ENCODE measurements at places on chromosomes 11 and 22.
A peak's percentile ranks its signal among the peaks of the same experiment; 100 is the strongest.

- H3K36me3 ChIP-seq: no peaks in the 10 kb centered on the region
- DNase-seq: no peak
- no peak overlapping the region for H3K27ac ChIP-seq
Measured at GRCh38 chr22:19873960-19874306, 19.3 kb upstream of the GNB1L start.

GRCh38 chr11:75269896-75270295, 29.3 kb downstream of the TPBGL start:
- H3K27ac ChIP-seq: no peak overlapping the region
- peaks cover 47% of the 10 kb centered on the region for H3K36me3 ChIP-seq
- H3K4me1 ChIP-seq: no peaks in the 10 kb centered on the region
- H3K27me3 ChIP-seq: no peaks in the 10 kb centered on the region
- DNase-seq: no peak

- no peaks in the 10 kb centered on the region for H3K36me3 ChIP-seq
- no peak for DNase-seq
- H3K27me3 ChIP-seq: peaks cover 17% of the 10 kb centered on the region
- no peak overlapping the region for H3K4me3 ChIP-seq
- no peaks in the 10 kb centered on the region for H3K4me1 ChIP-seq
Measured at GRCh38 chr11:45365961-45366618, 79.9 kb upstream of the SYT13 start.

DNA sequence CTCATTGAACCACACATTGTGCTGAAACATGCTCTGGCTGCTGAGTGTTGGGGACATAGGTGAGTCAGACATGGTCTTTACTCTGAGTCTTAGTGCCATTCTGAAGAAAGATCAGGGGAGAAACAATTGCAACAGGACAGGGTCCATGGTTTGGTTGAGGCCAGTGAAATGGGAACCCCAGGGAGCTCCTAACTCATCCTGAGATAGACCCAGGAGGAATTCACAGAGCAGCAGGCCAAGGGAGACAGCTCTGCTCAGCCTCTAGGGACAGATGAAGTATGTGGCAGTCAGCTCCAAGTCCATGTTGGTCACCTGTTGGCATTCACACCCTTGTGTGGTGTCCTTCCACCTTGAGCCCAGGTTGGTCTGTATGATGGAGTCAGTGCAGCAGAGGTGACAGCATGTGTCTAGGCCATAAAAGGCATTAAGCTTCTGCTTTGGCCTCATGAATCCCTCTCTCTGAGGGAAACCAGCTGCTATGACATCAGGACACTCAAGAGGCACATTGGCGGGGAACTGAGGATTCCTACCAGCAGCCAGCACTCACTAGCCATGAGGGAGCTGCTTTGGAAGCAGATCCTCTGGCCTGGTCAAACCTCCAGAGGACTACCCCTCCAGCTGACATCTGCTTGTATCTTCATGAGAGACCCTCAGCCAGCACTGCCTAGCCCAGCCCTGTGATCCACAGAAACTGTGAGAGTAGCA, 50.3 kb upstream of the MYEOV start:
- H3K36me3 ChIP-seq: no peaks in the 10 kb centered on the region
- H3K27me3 ChIP-seq: peaks cover 19% of the 10 kb centered on the region
- no peaks in the 10 kb centered on the region for H3K4me1 ChIP-seq
- no peak overlapping the region for H3K4me3 ChIP-seq
- no peak for DNase-seq

DNA sequence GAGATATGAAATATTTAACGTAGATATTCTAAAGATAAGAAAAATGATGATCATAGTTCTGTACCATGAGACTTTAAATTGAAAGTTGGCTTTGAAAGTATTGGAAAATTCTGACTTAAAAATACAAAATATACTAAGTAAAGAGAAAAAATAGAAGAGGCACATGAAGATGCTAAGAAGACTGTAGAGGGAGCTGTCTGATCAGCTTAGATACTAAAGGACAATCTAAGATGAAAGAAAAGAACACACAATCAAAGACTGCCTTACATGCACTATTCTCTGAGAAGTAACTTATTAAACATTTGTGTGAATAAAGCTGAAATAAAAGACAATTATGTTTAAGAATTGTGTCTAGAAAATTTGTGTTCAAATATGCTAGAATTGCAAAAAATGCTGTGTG, 55.1 kb downstream of the RBMXL2 start:
- no peaks in the 10 kb centered on the region for H3K27me3 ChIP-seq
- no peaks in the 10 kb centered on the region for H3K36me3 ChIP-seq
- DNase-seq: peak; percentile 8
- H3K4me1 ChIP-seq: no peaks in the 10 kb centered on the region
- no peak overlapping the region for H3K27ac ChIP-seq
- no peak overlapping the region for H3K4me3 ChIP-seq

DNA sequence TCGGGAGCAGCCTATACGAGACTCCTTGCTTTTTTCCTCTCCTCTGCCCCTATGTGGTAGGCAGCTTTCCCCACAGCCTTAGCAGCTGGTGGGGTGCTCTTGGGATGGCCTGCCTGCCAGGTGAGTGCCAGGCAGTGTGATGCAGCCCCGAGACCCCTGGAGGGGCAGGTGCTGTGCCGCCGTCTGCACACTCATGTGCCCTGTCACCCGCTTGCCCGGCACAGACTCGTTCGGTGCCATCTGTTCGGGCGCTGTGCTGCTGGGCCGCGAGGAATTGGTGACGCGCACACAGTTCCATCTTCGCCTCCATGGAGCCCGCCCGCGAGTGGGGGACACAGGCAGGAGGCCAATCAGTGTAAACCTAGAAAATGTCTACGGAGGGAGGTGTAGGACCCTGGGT, 15.1 kb downstream of the TRMU start:
- peaks cover 90% of the 10 kb centered on the region for H3K36me3 ChIP-seq
- DNase-seq: no peak
- H3K4me1 ChIP-seq: no peaks in the 10 kb centered on the region
- H3K27ac ChIP-seq: no peak overlapping the region

- H3K4me1 ChIP-seq: peaks cover 20% of the 10 kb centered on the region
- no peak overlapping the region for H3K27ac ChIP-seq
- peaks cover 12% of the 10 kb centered on the region for H3K27me3 ChIP-seq
- no peak overlapping the region for H3K4me3 ChIP-seq
- H3K36me3 ChIP-seq: no peaks in the 10 kb centered on the region
Measured at GRCh38 chr22:44623771-44624510, 78.1 kb upstream of the PRR5 start.

GRCh38 chr22:22968366-22968765, 80.8 kb downstream of the IGLL5 start:
- H3K4me3 ChIP-seq: no peak overlapping the region
- DNase-seq: no peak
- H3K27ac ChIP-seq: no peak overlapping the region
- no peaks in the 10 kb centered on the region for H3K36me3 ChIP-seq
- H3K27me3 ChIP-seq: no peaks in the 10 kb centered on the region
- H3K4me1 ChIP-seq: no peaks in the 10 kb centered on the region

GRCh38 chr11:65182258-65183170, 786 bp downstream of the CAPN1 start:
- peak overlapping the region; percentile 98 for H3K4me3 ChIP-seq
- peaks cover 54% of the 10 kb centered on the region for H3K4me1 ChIP-seq
- peaks cover 48% of the 10 kb centered on the region for H3K36me3 ChIP-seq
- peak overlapping the region; percentile 82 for H3K27ac ChIP-seq

DNA sequence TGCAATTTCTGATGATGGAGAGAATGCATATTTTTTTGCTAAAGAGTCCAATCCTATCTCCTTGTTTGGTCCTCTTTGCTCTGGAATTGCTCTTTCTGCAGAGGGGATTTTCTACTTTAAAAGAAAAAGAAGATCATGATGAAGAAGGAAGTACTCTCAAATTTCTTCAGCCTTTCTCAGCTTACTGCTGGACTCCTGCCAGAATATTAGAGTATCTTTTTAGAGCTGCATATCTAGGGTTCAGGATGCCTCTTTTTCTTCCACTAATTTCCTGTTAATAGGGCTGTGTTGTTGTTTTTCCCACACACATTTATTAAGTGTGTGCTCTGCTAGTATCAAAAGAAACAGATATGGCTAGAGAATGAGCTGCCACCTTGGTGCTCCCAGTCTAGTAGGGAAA, 18.2 kb downstream of the UBASH3B start:
- H3K4me1 ChIP-seq: no peaks in the 10 kb centered on the region
- no peaks in the 10 kb centered on the region for H3K36me3 ChIP-seq
- no peak overlapping the region for H3K27ac ChIP-seq
- no peak for DNase-seq
- H3K4me3 ChIP-seq: no peak overlapping the region
- H3K27me3 ChIP-seq: peaks cover 2% of the 10 kb centered on the region

- no peaks in the 10 kb centered on the region for H3K27me3 ChIP-seq
- H3K27ac ChIP-seq: no peak overlapping the region
- no peaks in the 10 kb centered on the region for H3K4me1 ChIP-seq
- H3K4me3 ChIP-seq: no peak overlapping the region
- H3K36me3 ChIP-seq: no peaks in the 10 kb centered on the region
- DNase-seq: no peak
Measured at GRCh38 chr11:9895006-9895405, 231.1 kb downstream of the SWAP70 start.

- H3K36me3 ChIP-seq: no peaks in the 10 kb centered on the region
- H3K4me3 ChIP-seq: no peak overlapping the region
- no peaks in the 10 kb centered on the region for H3K27me3 ChIP-seq
- no peaks in the 10 kb centered on the region for H3K4me1 ChIP-seq
Measured at GRCh38 chr22:33897448-33897835, 22.8 kb downstream of the LARGE1 start.

DNA sequence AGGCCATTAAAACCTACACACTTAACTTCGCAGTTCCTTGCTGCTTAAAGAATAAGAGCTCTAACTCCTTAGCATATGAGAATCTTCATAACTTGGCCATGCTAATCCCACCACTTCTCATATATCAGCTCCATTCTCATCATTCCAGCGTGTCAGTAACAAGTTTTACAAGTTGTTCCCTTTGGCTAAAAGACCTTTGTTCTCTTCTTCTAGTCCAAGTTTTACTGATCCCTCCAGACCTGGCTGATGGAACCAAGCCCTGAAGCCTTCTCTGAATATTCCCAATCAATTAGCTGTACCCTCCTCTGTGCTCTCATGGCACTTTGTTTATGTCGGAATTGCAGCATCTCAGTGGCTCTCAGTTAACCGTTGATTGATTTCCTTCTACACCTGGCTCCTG, 35.8 kb downstream of the GAB2 start:
- no peak overlapping the region for H3K4me3 ChIP-seq
- H3K36me3 ChIP-seq: peaks cover 14% of the 10 kb centered on the region
- no peak overlapping the region for H3K27ac ChIP-seq
- H3K4me1 ChIP-seq: peaks cover 5% of the 10 kb centered on the region

- H3K27ac ChIP-seq: no peak overlapping the region
- H3K27me3 ChIP-seq: no peaks in the 10 kb centered on the region
- DNase-seq: no peak
- no peak overlapping the region for H3K4me3 ChIP-seq
Measured at GRCh38 chr22:23518376-23519187, 61.5 kb downstream of the IGLL1 start.

DNA sequence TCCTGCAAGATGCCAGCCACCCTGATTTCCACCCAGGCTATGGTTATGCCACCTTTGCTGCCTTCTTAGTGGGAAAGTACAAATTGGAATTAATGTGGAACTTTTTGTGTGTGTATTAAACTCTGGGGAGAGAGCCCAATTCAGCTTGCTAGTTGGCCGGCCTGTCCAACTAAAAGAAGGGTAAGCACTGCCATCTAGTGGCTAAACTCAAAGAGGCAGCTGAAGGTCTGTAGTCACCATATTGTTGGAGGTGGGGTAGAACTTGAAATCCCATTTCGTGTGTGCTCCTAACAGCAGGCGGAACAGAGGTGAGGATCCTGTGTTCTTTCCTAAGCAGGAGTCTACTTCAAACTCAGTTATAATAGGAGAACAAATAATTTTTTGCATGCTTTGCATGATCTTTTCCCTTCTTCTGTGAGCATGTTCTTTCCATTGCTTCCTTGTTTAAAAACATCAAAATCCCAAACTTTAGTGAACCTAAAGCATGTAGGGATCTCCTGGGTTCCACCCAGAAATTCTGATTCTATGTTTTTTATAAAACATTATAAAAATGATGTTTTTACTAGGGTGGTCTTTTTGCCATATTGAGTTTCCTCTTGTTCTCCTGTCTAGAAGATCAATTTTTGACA, 138.8 kb upstream of the SORL1-AS1 start:
- no peak overlapping the region for H3K4me3 ChIP-seq
- H3K27ac ChIP-seq: no peak overlapping the region
- no peaks in the 10 kb centered on the region for H3K36me3 ChIP-seq

- H3K36me3 ChIP-seq: no peaks in the 10 kb centered on the region
- H3K27ac ChIP-seq: no peak overlapping the region
- no peaks in the 10 kb centered on the region for H3K27me3 ChIP-seq
- no peaks in the 10 kb centered on the region for H3K4me1 ChIP-seq
Measured at GRCh38 chr11:94721565-94722292, 46.4 kb upstream of the AMOTL1 start.

GRCh38 chr22:19805821-19806212, 45.2 kb downstream of the TBX1 start:
- H3K27ac ChIP-seq: no peak overlapping the region
- no peaks in the 10 kb centered on the region for H3K27me3 ChIP-seq
- no peak overlapping the region for H3K4me3 ChIP-seq
- no peak for DNase-seq
- H3K36me3 ChIP-seq: 0 out of 3 replicates have a peak, but pooled peaks cover 3% of the 10 kb centered on the region

DNA sequence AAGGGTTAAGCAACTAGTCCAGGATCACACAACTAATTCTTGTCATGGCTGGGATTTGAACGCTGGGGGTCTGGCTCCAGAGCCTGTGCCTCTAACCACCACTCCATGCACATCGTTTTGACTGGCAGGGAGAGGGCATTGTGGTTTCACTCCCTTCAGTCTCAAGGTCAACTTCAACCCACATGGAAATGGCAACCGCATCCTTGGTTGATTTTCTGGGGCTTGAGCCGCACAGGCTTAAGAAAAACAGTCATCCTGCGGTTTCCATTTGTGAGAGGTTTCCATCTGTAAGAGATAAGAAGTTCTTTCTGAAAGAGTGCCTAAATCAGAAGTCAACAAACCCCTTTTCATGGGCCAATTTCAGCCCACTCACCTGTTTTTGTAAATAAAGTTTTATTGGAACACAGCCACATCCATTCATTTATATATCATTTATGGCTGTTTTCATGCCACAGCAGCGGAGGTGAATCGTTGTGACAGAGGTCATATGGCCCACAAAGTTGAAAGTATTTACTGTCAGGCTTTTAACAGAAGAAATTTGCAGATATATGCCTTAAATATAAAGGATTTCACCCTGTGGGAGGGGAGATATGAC, 65.7 kb downstream of the SGSM1 start:
- H3K4me3 ChIP-seq: no peak overlapping the region
- H3K36me3 ChIP-seq: no peaks in the 10 kb centered on the region

- no peak overlapping the region for H3K27ac ChIP-seq
- no peaks in the 10 kb centered on the region for H3K36me3 ChIP-seq
- DNase-seq: no peak
- peaks cover 11% of the 10 kb centered on the region for H3K4me1 ChIP-seq
Measured at GRCh38 chr11:107250017-107250416, 207.6 kb downstream of the CWF19L2 start.

GRCh38 chr22:27317096-27317495, 484.5 kb downstream of the MN1 start:
- H3K4me1 ChIP-seq: peaks cover 16% of the 10 kb centered on the region
- H3K36me3 ChIP-seq: no peaks in the 10 kb centered on the region
- no peak overlapping the region for H3K4me3 ChIP-seq
- H3K27me3 ChIP-seq: no peaks in the 10 kb centered on the region
- DNase-seq: no peak
